Stimulated activated CD4-positive, alpha-beta T cell treated with anti-CD3 and anti-CD28 coated beads, TNF-alpha, amount 100 ng/mL, for 4 hours (primary cell): ENCODE measurements at places on chromosomes 1 and 21.

- no peak for DNase-seq
Observed at GRCh38 chr1:161009602-161010211, 11.2 kb downstream of the F11R start.

DNA sequence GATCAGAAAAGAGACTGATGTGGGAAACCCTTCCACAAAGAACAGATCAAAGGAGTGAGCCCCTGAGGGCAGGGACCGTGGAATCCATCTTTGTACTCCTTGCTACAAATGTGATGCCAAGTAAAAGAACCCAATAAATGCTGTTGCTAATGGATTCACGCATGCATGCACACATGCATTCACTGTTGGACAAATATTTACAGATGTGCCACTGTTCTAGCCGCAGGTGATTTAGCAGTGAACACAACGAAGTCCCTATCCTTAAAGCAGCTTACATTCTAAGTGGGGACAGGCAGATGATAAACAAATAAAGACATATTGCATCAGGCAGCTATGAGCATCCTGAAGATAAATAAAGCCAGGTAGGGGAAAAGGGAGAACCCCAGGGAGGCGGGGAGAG lies 67.8 kb downstream of the ITPKB start:
- DNase-seq = no peak

GRCh38 chr1:169487561-169487960 lies 1.8 kb upstream of the SLC19A2 start:
- DNase-seq = no peak

GRCh38 chr21:18384771-18385170 lies 18.8 kb downstream of the TMPRSS15 start:
- no peak for DNase-seq

DNA sequence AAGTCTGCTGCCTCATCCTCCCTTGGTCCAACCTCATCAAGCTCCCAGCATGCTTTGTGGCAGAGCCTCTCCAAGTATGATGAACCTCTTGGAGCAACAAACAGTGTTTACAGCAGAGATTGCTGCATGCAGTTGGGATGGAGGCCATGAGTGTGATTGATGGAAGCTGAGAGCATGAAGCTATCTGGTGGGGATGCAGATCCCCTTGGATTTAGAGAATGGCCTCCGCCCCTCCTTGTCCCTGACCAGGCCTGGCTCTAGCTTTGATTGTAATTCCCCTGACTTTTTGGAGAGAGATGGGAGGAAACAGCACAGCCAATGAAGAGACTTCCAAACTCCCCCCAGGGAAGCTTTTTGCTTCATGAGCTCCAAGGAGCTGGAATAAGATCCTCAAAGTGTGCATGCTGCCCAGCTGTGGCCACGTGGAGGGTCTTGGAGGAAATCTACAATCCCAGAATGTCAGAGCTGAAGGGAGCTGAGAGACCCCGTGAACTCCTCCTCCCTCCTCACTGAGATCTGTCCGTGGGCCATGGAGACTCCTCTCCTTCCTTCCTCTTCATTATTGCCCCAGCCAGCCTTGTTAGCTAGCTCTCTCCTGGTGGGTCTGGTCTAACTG lies 165.3 kb upstream of the USP24 start:
- no peak for DNase-seq

GRCh38 chr1:31812158-31812829 lies 3.5 kb downstream of the SPOCD1 start:
- no peak for DNase-seq

GRCh38 chr1:182260516-182260915 lies 131.1 kb downstream of the GLUL start:
- DNase-seq = no peak

GRCh38 chr1:1826356-1827088 lies 48.3 kb upstream of the NADK start:
- no peak for DNase-seq

- DNase-seq = no peak
Observed at GRCh38 chr1:10328180-10328963, 70.5 kb upstream of the PGD start.

GRCh38 chr1:208165659-208166058 lies 78.5 kb downstream of the PLXNA2 start:
- DNase-seq = no peak

GRCh38 chr1:152343006-152343405 lies 16.8 kb downstream of the FLG2 start:
- DNase-seq = no peak

DNA sequence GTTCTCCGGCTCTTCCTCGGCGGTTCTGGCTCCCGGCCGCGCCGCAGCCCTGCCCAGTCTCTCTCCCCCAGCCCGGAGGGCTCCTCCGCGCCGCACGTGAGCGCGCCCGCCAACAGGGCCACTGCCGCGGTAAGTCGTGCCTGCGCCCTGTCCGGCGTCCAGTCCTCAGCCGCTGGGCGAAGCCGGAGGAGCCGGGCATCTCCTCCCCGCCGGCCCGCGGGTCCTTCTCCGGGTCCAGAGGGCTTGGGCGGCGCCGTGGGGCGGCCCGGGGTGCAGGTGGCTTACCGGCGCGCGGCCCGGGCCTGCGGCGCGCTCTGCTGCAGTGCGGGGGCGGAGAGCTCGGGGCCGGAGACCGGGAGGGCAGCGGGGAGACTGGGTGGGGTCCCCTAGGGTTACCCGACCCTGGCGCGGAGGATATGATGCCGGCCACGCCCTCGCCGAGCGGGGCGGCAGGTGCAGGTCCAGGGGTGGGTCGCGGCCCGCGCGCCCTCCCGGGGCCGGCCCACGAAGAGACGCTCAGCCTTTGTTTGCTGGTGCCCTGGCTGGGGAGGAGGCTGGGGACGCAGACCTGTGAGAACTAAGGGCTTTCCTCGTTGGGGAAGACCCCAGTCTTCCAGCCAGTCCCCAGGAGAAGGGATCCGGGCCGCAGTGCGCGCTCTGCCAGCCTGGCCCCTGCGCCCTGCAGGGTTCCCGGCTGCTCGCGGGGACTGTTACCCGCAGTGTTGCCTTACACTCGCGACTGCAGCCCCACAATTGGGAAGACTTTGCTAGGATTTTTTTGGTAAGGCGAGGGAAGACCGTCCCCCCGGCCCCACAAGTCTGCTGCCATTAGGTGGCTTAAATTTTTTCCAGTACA lies at the start of gene DOP1B:
Gene DOP1B, plus strand, starts transcription at position 10 of the 856 bp plus-strand sequence. CDS start 7,910 bp downstream, outside the sequence.
- peak; percentile 35 for DNase-seq

DNA sequence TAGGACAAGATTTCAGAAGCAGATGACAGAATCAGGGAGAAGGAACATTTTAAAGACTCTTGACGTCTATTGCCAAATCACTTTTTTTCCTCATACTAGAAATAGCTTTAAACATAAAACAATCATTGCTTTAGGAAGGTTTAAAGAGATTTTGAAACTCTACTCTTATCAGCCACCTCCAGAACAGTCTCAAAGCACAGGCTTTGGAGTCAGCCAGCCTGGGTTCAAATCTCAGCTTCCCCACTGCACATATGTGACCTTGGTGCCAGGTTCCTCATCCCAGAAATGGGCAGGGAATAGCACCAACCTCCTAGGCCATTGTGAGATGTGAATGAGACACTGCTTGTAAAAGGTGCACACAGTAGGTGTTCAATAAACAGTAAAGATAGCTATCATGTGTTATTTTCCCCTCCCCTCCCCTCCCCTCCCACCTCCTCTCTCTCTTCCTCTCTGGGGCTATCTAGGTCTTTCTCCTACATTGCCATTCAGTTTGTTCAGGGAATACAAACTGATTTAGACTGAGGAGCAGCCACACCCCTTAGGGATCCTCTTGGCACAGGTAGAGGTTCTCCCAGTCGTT lies 20.6 kb downstream of the SPOCD1 start:
- DNase-seq = no peak

- DNase-seq = no peak
Observed at GRCh38 chr1:233704170-233704897, 90.4 kb downstream of the KCNK1 start.

- DNase-seq = no peak
Observed at GRCh38 chr21:43206231-43207042, 37.6 kb downstream of the CRYAA start.

- no peak for DNase-seq
Observed at GRCh38 chr1:53342735-53343470, 15.0 kb upstream of the LRP8 start.

- no peak for DNase-seq
Observed at GRCh38 chr1:39091845-39092645, 65.9 kb downstream of the NDUFS5 start.

DNA sequence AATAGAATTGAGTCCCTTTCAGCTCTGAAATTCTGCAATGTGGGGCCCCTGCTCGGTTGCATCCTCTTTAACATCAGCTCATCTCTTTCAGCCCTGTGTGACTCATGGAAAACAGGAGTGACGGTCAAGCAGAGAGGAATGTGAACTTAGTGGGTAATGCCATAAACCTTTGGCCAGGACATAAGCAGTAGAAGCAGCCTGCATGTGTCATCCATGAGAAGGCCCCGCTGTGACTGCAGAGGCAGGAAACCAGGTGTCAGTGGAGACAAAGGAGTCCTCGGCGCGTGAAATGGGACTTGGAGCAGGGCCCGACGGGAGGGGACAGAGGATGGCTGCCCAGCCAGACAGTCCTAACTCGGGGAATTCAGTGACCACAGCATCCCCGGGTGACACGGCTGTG lies 21.1 kb upstream of the EPHB2 start:
- no peak for DNase-seq

GRCh38 chr1:223504741-223505140 lies 111.5 kb downstream of the CCDC185 start:
- no peak for DNase-seq

- no peak for DNase-seq
Observed at GRCh38 chr21:36901575-36901974, 64.9 kb downstream of the HLCS start.

- DNase-seq = peak; percentile 26
Observed at GRCh38 chr1:205484985-205485967, 19.2 kb upstream of the CDK18 start.

DNA sequence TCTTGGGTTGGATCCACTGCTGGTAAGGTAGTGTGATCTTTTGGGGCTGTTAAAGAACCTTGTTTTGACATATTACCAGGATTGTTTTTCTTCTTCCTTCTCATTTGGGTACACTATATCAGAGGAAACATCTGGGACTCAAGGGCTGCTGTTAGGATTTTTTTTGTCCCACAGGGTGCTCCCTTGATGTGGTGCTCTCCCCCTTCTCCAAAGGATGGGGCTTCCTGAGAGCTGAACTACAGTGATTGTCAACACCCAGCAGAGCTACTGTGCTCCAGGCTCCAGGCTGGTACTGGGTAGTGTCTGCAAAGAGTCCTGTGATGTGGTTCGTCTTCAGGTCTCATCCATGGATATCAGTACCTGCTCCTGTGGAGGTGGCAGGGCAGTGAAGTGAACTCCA lies 20.6 kb downstream of the IFI16 start:
- no peak for DNase-seq

GRCh38 chr1:23909412-23909811 lies 3.8 kb downstream of the CNR2 start:
- no peak for DNase-seq

- DNase-seq = no peak
Observed at GRCh38 chr1:211653293-211653692, 22.1 kb downstream of the NEK2 start.

GRCh38 chr1:180962178-180962577 lies 49.5 kb downstream of the KIAA1614 start:
- DNase-seq = no peak

DNA sequence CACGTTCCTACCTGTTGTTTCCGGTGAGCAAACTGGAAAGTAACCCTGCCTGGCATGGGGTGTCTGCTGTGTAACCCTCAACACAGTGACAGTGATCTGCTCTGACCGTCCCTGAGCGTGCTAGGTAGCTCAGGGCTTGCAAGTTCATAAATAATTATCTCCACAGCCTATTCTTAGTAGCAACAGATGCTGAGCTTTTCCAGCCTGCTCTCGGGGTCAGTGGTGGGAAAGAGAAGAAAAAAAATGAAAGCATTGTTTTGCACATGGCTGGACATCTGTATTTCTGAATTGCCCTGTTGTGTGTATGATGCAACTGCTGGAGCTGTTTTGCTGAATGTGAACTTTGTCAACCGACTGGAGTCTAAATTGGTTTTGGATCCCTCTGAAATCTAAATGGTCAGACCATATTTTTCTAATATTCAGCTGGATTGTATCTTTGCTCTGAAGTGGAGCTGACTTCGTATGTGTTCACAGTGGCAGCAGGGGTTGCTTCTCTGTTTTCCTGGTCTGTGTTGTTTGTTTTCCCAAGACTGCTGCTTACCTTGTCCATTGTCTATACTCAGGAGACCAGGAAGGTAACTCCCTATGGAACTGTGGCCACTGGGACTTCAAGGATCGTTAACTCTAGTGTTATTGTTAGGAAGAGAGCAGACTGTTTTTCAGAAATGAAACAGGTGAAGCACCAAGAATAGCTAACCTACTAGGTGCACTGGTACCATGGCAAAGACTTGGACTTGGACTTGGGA lies 27.0 kb downstream of the TGFB2 start:
- no peak for DNase-seq

DNA sequence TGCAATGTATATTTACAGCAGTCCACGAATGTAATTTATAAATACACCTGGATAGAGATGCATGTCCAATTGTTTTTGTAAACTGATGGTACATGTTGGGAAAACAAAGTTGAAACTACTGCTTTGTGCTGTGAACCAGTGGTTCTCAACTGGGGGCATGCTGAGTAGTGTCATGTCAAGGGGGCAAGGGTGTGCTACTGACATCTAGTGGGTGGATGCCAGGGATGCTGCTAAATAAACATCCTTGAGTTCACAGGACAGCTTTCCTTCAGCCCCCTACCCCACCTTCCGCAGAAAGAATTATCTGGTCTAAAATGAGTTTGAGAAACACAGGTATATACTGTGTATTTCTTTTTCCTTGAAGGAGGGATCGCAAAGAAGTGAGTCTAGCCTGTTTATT lies 95.9 kb downstream of the RASAL2 start:
- DNase-seq = no peak

- DNase-seq = no peak
Observed at GRCh38 chr21:45073301-45074047, 906 bp upstream of the ADARB1 start.

GRCh38 chr1:219871427-219872057 lies 56.8 kb downstream of the SLC30A10 start:
- DNase-seq = no peak

GRCh38 chr1:203693721-203694120 lies 67.1 kb downstream of the ATP2B4 start:
- no peak for DNase-seq

DNA sequence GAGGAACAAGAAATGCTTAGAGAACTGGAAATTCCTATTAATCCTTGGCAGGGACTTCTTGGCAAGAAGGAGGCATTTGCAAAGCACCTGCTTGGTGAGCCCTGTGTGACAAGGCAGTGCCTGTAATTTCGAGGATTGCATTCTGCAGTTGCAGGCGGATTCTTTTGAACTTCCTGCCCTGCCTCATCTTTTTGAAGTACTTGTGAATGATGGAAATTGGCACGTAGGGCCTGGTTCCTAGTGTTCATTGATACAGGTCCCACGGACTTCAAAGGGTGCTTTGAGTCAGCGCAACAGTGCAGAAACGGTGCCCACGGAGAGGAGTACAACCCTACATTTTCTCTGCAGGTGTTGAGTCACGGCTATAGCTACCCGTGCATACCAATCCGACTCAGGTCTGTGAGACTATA lies 6.4 kb downstream of the HUNK start:
- no peak for DNase-seq

GRCh38 chr1:219712506-219712905 lies 99.6 kb upstream of the ZC3H11B start:
- DNase-seq = no peak

GRCh38 chr1:230068621-230068873 lies 1.5 kb downstream of the GALNT2 start:
- no peak for DNase-seq

GRCh38 chr1:93143136-93143535 lies 37.1 kb downstream of the TMED5 start:
- DNase-seq = no peak
